SJSA1 (cell line): ENCODE measurements at places on chromosomes 4 and X. TPM values are rescaled to one million over a fixed set of nuclear protein-coding genes. Genes with fewer than 3 reads are reported as not detected.

DNA sequence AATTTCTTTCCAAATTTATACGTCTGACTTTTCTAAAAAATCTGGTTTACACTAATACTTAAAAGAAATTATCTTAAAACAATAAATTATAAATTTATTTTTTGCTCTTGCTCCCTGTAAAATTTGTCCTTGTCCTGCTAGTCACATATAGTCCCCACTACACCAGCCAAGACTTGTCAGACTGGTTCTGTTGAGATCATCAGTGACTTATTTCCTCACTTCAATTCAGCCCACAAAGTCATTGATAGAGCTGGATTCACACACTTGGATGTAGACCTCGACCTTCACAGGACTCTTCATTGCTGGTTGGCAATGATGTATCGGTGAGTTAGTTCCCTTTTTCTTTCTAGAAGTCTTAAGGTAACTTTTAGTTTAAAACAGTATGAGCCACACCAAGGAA lies at the start of gene TMPRSS11E:
TSS of gene TMPRSS11E (plus strand) at position 263 of the 400 bp plus-strand sequence. CDS start at position 313, 50 bp downstream.
- H3K27ac ChIP-seq, result no peak within 1 kb of the TSS
- H3K27me3 ChIP-seq, result peaks cover 9% of the 10 kb centered on the region
- no peak for DNase-seq
- no peaks in the 10 kb centered on the region for H3K36me3 ChIP-seq

Gene MAGEC3
- total RNA-seq, result not detected in 2 replicates

- H3K27me3 ChIP-seq, result no peaks in the 10 kb centered on the region
- H3K36me3 ChIP-seq, result no peaks in the 10 kb centered on the region
- DNase-seq, result no peak
- H3K4me1 ChIP-seq, result no peaks in the 10 kb centered on the region
- H3K4me3 ChIP-seq, result no peak overlapping the region
- H3K27ac ChIP-seq, result no peak overlapping the region
These were observed 548.1 kb upstream of the INTU start for GRCh38 chr4:127084666-127085065.

Gene REPS2
- total RNA-seq, result 0.44 and 1.8 TPM in 2 replicates

Gene MAGEA2
- total RNA-seq, result not detected in 2 replicates
